ENCODE measurements at places on chromosomes 1 and 21.

GRCh38 chr1:209751627-209752231, 4.1 kb upstream of the TRAF3IP3 start:
- DNase-seq: peak; percentile 67

- peak; percentile 22 for DNase-seq
These were observed 4.8 kb downstream of the SLC27A3 start for GRCh38 chr1:153779781-153780541.

DNA sequence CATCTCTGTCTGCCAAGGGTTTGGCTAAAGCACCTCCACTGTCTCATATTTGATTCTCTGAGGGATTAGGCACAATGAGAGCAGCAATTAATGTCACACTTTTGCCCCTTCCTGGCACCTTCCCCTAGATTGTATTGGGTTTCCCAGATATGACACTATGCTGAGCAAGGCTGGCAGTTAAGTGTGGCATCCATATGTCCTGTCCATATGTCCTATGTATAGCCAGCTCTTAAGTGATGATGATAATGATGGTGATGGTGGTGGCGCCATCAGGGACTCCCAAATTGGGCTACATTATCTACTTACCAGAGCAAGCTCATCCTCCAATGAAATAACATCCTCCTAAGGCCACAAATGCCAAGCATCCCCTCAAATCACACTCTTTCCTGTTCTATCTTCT, 13.5 kb upstream of the LORICRIN start:
- no peak for DNase-seq

DNA sequence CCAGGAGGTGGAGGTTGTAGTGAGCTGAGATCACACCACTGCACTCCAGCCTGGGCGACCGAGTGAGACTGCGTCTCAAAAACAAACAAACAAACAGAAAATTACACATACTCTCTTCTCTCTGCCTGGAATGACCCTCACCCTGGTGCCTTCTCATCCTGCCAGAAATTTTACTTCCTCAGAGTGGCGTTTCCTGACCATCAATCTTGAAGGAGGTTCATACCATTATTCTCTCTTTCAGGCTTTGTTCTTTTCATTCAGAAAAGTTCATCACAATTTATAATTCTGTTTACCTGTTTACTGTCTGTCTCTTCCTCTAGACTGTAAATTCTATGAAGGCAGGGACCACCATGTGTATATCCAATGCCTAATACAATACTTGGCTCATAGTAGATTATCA, 79.3 kb downstream of the RPS6KA1 start:
- no peak for DNase-seq

DNA sequence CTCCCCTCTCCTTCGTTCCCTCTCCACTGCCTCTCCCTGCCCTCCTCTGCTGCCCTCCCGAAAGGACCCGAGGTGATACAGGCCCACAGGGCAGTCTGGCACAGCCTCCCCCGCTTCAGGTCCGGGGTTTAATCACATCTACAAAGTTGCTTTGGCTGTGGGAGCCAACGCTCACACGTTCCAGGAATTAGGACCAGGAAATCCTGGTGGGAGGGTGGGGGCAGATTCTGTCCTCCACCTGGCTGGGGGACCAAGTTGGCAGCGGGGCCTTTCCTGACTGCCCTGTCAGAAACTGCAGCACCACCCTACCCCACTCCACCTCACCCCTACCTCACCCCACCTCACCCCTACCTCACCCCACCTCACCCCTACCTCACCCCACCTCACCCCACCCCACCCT, 95.1 kb downstream of the WDR4 start:
- DNase-seq: no peak

- DNase-seq: no peak
These were observed 158.7 kb downstream of the NCAM2 start for GRCh38 chr21:21156957-21157356.
